ENCODE measurements at places on chromosomes 7 and 10. TPM values are rescaled to one million over a fixed set of nuclear protein-coding genes. Genes with fewer than 3 reads are reported as not detected.
A peak's percentile ranks its signal among the peaks of the same experiment; 100 is the strongest.

DNA sequence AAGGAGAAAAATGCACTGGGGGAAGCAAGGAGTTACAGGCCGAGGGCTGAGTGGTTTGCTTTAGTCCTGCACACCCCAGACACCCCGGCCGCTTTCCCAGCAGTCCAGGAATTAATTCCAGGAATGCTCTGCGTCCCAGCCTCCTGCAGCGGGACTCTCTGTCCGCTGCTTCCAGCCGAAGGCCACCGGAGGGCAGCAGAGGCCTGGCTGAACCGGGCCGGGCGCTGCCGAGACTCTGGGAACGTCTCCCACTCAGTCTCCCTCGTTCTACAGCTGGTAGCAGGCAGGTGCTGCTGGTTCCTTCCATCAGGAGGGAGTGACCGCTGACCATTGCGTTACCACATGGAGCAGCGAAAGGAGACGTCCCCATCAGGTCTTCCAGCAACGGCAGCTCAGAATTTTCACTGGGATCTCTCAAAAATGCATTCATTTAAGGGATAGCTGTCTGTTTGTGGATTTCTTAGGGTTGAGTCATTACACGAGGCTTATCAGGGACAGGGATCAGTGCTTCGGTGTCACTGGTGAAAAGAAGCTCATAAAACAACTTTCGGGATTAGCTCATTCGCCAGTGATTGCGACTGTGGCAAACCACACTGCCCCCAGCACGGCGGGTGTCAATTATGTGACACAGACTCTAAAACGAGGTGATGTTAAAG, 24.9 kb upstream of the PITRM1 start:
- DNase-seq = peak; percentile 36

- DNase-seq = peak; percentile 75
Measured at GRCh38 chr10:121608469-121609190, 10.4 kb upstream of the FGFR2 start.

- DNase-seq = no peak
Measured at GRCh38 chr7:73560109-73560835, 2.8 kb upstream of the BCL7B start.

DNA sequence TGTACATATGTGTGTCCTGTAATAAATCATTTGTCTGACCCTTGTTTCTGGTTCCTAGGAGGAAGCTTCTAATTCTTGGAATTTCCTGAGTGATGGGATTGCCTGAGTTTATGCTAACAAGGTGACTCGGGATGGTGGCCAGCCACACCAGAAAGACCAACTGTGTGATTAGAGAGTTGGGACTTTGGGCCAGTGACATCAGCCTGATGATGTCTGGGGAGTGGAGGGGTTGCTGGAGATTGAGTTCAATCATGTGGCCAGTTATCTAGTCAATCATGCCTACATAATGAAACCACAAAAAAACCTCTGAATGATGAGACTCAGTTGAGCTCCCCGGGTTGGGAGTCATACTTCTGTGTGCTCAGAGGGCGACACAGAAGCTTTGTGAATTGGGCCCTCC, 23.5 kb upstream of the CARD11 start:
- DNase-seq = no peak

DNA sequence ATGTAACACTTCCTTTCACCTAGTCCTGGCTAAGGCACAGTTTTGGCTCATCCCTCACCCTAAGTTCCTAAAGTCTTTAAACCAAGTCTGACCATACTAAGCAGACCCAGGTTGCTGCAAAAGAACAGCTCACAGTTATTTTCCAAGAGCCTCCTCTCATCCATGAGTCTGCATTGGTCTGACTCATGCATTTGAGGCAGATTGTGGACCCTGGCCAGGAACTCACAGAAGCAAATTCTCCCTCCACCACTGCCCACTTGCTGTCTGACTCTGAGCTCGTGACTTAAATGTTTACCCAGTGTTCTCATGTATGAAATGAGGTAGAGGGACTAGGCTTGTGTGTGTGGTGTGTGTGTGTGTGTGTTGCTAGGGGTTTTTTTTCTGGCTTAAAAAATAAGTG, 1272.8 kb downstream of the TYW1 start:
- no peak for DNase-seq

DNA sequence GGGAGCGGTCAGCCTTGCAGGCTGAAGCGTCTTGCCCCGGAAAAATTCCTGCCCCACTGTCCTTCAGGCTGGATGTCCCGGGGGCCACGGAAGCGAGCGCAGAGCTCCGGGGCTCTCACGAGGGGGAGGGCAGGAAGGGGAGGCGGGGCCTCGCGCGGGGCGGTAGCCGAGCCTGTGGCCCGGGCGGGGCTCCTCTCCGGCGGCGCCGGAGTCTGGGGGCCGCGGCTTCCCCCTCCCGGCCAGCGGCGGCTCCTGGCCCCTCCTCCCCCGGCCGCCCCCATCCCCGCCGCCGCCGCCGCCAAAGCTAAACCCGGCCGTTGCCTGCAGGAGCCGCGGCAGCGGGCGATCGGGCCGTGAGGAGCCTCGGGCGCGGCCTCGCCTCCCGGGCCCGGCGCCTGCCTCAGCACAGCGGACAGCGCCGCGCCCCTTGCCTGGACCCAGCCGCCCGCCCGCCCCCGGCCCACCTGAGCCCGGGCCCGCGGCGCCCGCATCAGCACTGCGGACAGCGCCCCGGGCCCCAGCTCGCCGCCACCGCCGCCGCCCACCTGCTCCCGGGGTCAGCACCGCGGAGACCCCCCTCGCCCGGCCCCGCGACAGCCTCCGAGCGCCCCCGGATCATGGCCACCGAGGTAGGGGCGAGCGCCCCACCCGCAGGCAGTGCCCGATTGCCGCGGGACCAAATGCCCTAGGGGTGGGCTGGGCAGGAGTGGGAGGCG, at the start of gene GOLGA7B:
Gene GOLGA7B (plus strand): TSS at position 157 of the 716 bp plus-strand sequence. CDS start 461 bp downstream, at position 618.
- peak; percentile 75 for DNase-seq

- peak; percentile 74 for DNase-seq
Measured at GRCh38 chr7:29479301-29480200, 84.1 kb upstream of the PRR15 start.

DNA sequence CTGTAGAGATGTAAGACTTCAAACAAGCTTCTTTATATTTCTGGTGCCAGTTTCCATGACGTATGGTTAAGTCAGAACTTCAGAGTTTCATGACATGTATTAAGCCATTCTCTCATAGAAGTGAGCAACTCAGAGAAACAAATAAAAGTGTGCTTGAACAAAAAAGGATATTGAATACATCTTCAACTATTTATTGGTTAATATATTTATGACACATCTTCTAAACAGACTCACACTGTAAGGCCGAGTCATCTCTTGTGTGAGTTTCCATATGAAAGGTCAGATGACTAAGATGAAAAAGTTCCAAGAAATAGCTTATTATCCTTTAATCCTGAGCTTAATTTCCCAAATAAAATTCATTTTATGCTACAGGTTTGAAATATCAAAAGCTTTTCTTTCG, 105.5 kb upstream of the CSTF2T start:
- DNase-seq = no peak

GRCh38 chr7:51312951-51313737, 3.5 kb downstream of the COBL start:
- no peak for DNase-seq

The NYAP1 gene
- 0.38 TPM for total RNA-seq

DNA sequence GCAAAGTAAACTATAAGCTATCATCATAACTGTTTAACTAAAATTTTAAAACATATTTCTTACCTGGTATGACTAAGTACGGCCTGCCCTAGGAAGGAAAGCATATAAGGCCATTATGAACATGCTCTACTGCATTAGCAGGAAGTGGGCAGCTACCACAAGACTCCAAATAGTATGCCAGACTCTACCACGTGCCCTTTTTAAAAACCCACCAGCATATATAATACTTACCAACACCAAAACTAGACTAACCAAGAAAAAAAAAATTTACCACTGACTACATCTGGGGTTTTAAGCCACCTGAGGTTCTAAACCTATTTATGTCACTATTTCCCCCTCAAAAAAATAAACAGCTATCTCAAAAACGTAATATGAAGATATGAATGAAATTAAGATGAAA, 30.1 kb downstream of the NUDCD3 start:
- peak; percentile 73 for DNase-seq

- DNase-seq = no peak
Measured at GRCh38 chr7:116632384-116632783, 39.6 kb upstream of the MET start.

The SLC16A12 gene
- not detected for total RNA-seq

DNA sequence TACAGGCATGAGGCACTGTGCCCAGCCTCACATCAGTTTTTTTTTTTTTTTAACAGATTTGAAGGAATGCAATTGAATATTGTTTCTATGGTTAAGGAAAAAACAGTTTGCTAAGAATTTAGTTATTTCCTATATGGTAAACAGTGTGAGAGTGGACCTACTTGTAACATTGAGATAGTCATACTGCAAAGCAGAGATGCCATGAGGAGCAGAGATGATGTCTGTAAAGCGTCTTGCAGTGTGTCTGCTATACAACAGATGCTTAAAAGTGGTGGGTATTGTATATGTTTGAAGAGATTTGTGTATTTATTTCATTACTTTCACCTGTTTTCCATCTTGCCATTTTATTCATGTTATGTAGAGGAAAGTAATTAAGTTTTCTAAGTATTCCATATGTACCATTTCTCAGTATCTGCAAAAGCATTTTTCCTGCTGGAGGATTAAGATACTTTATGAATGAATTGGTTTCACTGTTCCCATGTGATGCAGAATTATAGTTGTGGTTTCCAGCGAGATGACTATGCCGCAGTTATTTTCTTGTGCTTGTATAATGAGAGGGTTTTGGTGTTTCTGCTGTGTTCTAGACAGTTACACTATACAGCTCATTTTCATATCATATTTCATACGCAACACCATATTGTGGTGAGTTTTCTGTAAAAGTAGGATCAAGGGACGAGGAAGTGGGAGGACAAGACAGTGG, 26.6 kb downstream of the TET1 start:
- DNase-seq = no peak

The NEBL gene
- 14.7 TPM for total RNA-seq

The SFRP5 gene
- total RNA-seq = 48.9 TPM
